Left renal pelvis (tissue), 4 donors: ENCODE measurements at places on chromosomes 7 and 10.
A peak's percentile ranks its signal among the peaks of the same experiment; 100 is the strongest.

DNA sequence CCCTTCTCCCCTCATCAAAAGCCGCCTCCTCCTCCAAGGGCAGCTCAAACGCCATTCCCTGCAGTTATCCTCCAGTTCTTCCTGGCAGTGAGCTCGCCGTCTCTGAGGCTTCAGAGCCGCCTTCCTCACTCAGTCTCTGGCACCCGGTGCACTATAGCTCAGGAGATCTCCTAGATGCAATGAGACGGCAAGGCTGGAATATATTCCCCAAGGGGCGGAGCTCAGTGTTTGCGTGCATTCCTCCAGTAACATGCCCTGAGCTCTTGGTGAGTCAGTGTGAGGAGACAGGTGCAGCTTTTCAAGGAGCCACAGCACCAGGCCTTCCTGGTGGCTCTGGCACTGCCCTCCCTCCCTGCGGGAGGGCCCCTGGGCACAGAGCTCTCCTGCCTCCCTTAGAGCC, 512.6 kb upstream of the FOXK1 start:
- no peak for DNase-seq

GRCh38 chr7:86939197-86939814, 120.1 kb downstream of the ELAPOR2 start:
- peak; percentile 67 for DNase-seq

DNA sequence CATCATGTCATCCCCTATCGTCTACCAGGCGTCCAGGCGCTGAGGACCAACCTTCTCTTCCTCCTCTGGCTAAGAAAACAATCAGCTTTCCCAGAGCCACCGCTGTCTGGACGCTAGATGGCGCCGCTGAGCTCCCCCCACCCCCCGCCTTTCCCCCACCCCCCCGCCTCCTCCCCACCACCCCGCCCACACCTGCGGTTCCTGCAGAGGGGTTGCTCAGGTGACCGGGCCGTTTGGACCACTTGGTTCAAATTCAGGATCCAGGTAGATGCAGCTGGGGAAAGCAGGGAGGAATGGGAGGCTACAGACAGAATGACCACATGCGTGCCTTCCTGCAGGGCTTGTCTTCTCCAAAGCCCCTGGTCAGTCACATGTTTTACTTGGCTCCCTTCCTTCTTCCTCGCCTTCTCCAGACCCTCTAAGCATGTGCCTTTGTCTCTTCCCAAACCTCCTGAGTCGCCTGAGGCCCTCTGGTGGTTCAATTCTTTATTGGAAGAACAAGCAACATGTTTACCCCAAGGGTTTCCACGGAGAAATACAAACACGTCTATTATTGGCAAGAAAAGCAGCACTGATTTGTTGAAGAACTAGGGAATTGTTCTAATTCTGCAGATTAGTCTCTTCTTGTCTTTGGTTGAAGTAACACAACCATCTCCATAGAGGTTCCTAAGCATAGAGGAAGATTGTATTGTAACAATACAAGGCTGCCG, 24.7 kb downstream of the AOC1 start:
- peak; percentile 73 for DNase-seq

- DNase-seq = no peak
Observed at GRCh38 chr7:68718097-68718551, 880.2 kb upstream of the AUTS2 start.

GRCh38 chr10:123480845-123481244, 185.3 kb upstream of the GPR26 start:
- no peak for DNase-seq

GRCh38 chr10:2834214-2834613, 233.1 kb upstream of the PFKP start:
- DNase-seq = no peak

- DNase-seq = no peak
Observed at GRCh38 chr7:38112075-38112474, 66.0 kb upstream of the STARD3NL start.

GRCh38 chr7:101537935-101538595, 91.0 kb downstream of the MYL10 start:
- DNase-seq = no peak

- no peak for DNase-seq
Observed at GRCh38 chr7:44280636-44280992, 44.8 kb downstream of the CAMK2B start.

- DNase-seq = no peak
Observed at GRCh38 chr10:42962902-42963231, 114.0 kb upstream of the RET start.

- DNase-seq = no peak
Observed at GRCh38 chr10:130141460-130141859, 5.3 kb downstream of the GLRX3 start.

- no peak for DNase-seq
Observed at GRCh38 chr10:69885379-69886013, 83.8 kb downstream of the COL13A1 start.

- no peak for DNase-seq
Observed at GRCh38 chr7:139526578-139527544, 3.4 kb downstream of the CLEC2L start.

DNA sequence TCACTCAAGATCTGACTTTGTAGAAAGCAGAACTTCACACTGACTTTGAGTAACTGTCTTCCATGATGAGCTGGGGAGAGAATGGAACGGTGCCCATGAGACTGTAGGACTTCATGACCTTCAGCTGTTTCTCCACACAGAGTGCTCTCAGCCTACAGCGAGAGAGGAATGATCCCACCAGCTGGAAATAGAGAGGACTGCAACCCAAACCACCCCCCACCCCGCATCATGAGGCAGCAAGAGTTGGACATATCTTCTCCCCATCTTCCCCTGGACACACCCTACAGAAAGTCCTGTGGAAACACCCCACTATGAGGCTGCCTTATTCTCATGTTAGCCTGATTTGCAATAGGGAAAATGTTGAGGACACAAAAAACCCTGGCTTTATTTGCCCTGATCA, 312.5 kb downstream of the PAXIP1 start:
- DNase-seq = no peak

- DNase-seq = no peak
Observed at GRCh38 chr7:155769701-155770100, 42.6 kb downstream of the SHH start.

GRCh38 chr10:103833731-103834365, 21.5 kb downstream of the SH3PXD2A start:
- no peak for DNase-seq
